ENCODE measurements at places on chromosomes 2 and 18.

GRCh38 chr2:50098242-50098641 lies 933.7 kb downstream of the NRXN1 start:
- no peak for DNase-seq

- no peak for DNase-seq
These were observed 342.7 kb downstream of the TGIF1 start for GRCh38 chr18:3792711-3793110.

- DNase-seq: no peak
These were observed 65.9 kb downstream of the PDE11A start for GRCh38 chr2:178006710-178007109.

GRCh38 chr2:197869501-197870111 lies 65.2 kb downstream of the PLCL1 start:
- DNase-seq: no peak

- DNase-seq: no peak
These were observed 39.6 kb downstream of the MOB4 start for GRCh38 chr2:197555467-197555866.

DNA sequence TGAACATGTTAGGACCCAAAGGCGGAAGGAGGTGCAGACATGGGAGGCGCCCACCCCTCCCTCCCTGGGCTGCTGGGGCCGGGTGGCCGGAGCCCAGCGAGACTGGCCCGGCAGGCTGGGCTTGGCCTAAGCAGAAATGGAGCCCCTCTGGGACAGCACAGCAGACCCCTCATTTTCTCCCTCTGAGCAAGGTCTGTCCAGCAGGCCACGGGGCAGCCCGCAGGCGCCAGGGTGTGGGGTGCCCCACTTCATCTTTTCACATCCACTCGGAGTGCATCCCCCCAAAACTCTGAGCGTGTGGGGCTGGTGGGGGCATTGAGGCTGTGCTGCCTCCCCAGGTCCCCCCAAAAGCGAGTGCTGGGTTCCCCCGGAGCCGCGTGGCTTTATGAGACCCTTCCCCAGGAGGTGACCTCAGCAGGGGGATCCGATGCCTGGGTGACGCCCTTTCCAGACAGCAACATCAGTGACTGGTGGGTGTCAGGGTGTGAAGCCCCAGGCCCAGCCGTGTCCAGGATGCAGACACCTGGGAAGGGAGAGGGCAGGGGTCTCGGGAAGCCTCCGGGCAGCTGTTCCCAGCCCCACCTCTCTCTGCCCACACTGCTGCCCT lies 36.7 kb upstream of the GPC1 start:
- DNase-seq: no peak

DNA sequence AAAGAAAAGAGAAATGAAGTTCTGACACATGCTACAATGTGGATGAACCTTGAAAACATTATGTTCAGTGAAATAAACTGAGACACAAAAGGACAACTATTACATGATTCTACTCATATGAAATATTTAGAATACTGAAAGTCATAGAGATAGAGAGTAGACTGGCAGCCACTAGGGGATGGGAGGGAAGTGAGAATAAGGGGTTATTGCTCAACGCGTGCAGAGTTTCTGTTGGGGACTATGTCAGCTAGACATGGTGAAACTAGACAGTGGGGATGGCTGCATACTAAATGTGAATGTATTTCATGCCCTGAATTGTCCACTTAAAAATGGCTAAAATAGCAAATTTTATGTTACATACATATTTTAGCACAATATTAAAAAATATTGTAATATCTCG lies 108.7 kb upstream of the ATL2 start:
- DNase-seq: no peak

DNA sequence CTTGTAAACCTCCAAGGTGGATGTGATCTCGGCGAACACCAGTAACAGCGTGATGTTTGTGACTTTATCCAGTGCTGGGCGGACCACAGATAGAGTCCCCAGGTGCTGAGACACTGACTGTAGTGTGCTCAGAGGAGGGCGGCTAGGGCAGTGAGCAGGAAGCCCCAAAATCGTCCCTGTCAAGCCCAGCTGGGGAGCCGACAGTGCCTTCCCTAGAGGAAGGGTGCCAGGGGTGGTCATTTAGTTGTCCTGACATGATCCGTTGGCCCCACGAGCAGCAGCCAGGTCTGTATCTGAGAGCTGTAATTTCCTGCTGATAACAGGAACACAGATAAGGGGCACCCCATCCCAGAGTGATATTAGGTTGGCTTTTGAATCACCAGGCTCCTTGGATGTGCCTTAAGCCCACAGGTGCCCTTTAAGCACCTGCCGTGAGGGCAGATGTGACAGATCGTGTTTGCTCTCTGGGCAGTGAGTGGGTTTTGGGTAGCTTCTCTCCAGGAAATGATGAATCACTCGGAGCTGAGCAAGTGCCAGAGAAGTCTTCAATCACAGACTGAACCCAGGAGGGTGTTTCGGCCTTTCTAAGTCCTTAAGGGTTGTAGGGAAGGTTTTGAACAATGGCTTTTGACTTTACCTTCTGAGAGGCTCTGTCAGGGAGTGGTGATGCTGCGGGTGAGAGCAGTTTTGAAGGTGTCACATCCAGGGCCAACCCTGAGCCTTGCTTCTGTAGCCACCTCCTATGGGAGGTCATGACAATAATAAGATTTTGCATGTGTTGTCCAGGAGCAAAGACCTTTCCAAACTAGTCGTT lies 7.7 kb downstream of the LPIN1 start:
- DNase-seq: no peak

DNA sequence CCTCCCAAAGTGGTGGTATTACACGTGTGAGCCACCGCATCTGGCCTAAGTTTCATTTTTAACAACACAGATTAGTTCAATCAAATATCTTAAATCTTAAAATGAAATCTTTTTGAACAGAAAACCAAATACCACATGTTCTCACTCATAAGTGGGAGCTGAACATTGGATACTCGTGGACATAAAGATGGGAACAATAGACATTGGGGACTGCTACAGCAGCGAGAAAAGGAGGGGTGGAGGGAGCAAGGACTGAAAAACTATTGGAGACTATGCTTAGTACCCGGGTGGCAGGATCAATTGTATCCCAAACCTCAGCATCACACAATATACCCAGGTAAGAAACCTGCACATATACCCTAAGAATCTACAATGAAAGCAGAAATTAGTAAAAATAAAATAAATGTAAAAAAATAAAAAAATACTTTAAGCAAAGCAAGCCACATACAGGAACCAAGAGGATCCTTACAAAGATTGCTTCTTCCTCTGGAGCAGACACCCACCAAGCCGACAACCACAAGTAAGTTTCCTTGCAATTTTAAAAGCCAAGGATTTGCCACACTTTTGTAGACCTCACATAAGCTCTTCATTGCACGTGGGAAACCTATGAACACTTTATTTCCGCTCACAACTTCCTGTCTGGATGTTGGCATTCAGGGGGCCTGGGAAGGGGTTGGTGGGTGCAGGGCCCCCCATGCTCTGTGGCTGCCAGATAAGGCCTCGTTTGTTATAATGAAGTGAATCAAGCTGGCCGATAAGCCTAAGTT lies 147.9 kb downstream of the MYCN start:
- no peak for DNase-seq

GRCh38 chr18:11115276-11115675 lies 34.1 kb downstream of the PIEZO2 start:
- DNase-seq: no peak

DNA sequence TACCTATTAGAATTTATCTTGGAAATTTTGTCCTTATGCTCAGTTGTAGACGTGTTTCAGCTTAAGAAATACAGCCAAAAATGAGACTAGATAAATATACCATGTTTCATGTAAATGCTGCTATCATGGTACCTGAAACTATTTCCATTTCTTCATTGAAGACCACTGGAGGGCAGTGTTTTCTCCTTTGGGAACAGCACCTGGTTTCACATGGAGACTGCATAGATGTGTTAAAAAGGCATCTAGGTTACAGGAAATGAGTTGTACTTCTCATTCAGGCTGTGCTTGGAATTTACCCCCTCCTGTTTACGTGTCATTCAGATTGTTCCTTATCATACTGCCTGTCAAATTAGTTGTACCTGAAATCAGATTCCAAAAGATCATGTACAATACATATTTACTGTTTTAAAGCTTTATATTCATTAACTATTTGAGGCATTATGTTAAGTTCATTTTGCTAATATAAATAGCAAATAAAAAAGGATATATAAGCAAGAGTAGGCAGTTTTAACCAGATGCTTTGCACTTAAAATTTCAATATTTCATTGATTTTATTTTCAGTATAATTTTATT lies 57.3 kb upstream of the PSMD14 start:
- no peak for DNase-seq

DNA sequence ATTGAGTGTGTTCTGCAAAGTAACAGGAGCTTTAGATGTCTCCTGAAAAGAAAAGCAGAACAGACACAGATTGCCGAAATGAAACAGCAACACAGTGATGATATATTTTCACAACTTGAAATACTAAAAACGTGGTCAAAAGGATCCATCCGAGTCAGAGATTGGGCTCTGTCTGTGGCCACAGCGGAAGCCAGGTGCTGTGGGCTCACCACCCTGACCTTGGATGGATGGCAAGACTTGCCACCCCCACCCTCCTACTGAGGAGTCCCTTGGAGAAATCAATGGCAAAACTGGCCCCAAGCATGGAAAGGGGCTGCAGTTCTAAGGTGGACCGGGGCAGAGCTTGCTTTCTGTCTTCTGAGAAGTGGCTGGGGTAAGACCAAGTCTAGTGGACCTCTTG lies 31.4 kb upstream of the ACKR3 start:
- DNase-seq: no peak

- DNase-seq: no peak
These were observed 3.1 kb downstream of the CCL20 start for GRCh38 chr2:227816507-227817294.

DNA sequence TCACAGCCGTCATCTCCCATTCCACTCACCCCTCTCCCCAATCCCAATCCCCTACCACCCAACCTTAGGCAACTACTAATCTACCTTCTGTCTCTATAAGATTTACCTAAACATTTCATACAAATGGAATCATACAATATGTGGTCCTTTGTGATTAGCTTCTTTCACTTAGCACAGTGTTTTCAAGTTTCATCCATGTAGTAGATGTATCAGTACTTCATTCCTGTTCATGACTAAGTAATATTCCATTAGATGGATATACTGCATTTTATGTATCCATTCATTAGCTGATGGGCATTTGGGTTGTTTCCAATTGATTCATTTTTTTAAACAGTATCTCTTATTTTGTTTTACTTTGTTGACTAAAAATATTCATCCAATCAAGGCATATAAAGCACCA lies 109.6 kb downstream of the CDH2 start:
- no peak for DNase-seq

GRCh38 chr2:161136696-161137324 lies 23.4 kb upstream of the TANK start:
- no peak for DNase-seq

Measured in right renal cortex interstitium (tissue), 3 donors.